Trophoblast cell (in vitro differentiated cells and primary cell): ENCODE measurements at places on chromosomes 6 and 20.

- DNase-seq = no peak
These were observed 732.1 kb downstream of the EPHA7 start for GRCh38 chr6:92687278-92687677.

DNA sequence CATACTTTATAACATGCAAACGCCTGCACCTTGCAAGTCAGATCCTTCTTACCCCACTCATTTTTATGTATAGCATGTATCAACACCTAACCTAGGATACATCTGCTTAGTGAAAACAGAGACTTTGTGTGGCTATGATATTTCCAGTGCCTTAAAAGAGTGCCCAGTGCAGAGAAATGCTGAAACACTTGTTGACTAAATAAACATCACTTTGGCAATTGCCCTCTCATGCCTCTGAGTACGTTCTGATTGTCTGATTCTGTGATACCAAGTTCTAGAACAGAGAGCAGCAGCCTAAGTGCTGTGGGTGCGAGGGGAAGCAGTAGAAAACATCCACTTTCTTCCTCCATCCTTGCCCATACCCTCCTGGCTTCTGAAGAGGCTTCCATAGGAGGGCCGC, 13.6 kb downstream of the PLEKHG1 start:
- DNase-seq = no peak

GRCh38 chr6:44233567-44234100, 10.2 kb downstream of the SLC29A1 start:
- no peak for DNase-seq

GRCh38 chr6:67009818-67010217, 1302.8 kb upstream of the EYS start:
- peak; percentile 18 for DNase-seq

- DNase-seq = no peak
These were observed 128.1 kb upstream of the AKAP12 start for GRCh38 chr6:151111670-151112069.

GRCh38 chr6:14547284-14547998, 429.9 kb downstream of the CD83 start:
- no peak for DNase-seq

DNA sequence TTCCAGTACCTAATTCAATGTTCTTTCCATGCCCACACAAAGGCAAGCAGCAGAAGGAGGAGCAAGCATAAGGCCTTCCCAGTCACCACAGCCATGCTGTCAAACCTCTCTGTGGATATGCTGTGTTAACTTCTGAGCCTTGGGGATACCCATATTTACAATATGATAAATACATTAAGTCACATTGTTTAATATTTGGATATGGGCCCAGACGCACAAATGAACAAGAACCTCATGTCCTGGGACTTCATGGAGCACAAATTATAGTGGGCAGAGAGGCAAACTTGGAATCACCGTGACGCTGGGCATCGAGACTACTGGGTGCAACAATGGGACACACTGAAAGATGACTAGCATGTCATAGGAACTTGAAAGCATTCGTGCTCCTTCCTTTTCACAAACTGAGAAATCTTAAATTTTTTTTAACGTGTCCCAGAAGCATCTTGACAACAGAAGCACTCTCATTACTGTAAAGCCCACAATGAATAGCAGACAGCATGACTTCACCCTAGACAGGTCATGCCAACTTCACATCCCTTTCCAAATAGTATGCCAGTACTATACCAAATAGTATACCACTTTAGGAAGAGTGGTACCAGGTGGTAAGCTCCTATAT, 16.0 kb downstream of the SOD2 start:
- DNase-seq = no peak

GRCh38 chr20:60882836-60883235, 369.2 kb upstream of the CDH4 start:
- no peak for DNase-seq

- no peak for DNase-seq
These were observed 152.7 kb upstream of the SYNDIG1 start for GRCh38 chr20:24316731-24317130.

DNA sequence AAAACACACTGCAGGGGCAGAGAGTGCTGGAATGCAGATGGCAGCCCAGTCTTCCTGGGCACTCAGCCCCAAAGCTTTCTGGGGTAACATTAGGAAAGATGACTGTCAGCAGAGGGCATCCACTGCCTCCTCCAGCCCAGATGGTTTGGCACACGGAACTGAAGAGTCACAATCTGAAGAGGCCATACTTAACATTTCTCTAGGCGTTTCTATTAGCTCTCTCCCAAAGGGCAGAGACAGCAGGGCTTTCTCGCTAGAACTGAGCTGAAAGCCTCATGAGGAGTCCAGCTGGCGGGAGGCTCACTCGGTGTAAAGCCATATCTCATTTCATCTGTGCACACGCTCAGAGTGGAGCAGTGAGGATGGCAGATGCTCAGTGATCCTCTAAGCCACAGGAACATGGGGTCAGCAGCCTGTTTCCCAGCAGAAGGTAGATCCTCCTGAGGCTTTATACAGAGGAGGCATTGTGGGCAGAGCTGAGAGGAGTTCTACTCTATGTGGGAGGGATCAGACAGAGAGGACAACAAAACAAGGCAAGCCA, 28.1 kb downstream of the ALDH8A1 start:
- DNase-seq = no peak

DNA sequence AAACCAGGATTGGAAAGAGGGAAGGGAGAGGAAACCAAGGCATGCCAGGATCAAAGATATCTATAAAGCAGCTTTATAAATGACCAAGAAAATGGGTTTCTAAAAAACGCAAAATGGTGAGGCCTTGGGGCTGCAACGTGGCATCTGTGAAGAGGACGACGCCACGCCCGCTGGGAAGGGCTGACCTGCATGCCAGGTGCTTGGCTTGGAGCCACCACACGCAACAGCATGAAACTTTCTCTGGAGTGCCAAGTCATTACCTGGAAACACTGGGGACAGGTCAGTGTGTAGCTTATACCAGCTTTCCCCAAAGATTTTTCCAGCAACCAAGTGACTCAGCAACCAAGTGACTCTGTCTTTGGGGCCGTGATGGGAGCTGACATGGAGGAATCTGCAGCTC, 82.5 kb downstream of the POPDC3 start:
- DNase-seq = no peak

DNA sequence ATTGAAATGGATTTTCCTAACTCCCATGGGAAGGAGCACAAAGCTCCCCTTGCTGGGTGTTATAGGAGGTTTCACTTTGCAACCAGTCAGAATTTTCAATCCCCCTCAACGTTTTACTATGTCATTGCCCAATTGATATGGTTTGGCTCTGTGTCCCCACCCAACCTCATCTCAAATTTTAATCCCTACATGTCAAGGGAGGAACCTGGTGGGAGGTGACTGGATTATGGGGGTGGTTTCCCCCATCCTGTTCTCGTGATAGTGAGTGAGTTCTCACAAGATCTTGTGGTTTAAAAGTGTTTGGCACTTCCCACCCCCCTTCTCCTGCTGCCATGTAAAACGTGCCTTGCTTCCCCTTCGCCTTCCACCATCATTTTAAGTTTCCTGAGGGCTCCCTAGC, 62.9 kb downstream of the ZMYND8 start:
- DNase-seq = no peak

DNA sequence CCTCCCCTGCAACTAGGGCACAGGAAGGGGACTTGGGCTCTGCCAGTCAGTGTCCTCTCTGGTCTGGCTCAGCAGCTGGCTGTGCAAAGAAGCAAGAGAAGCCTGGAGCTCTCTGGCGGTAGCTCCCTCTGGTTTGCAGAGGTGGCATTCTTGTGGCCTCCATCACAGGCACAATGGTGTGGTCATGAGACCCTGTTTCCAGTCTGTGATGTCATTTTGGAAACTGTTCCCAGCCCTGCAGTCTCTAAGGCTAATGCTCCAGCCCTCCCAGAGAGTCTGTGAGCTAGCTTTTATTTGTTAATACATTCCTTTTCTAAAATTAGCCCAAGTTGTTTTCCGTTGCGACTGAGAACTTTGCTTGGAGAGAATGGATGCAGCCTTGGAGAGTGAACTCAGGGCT, 69.5 kb upstream of the FOXQ1 start:
- DNase-seq = no peak

GRCh38 chr6:129713806-129714333, 3.9 kb upstream of the ARHGAP18 start:
- no peak for DNase-seq

- DNase-seq = no peak
These were observed 173.5 kb downstream of the SCP2D1 start for GRCh38 chr20:18986895-18987580.

DNA sequence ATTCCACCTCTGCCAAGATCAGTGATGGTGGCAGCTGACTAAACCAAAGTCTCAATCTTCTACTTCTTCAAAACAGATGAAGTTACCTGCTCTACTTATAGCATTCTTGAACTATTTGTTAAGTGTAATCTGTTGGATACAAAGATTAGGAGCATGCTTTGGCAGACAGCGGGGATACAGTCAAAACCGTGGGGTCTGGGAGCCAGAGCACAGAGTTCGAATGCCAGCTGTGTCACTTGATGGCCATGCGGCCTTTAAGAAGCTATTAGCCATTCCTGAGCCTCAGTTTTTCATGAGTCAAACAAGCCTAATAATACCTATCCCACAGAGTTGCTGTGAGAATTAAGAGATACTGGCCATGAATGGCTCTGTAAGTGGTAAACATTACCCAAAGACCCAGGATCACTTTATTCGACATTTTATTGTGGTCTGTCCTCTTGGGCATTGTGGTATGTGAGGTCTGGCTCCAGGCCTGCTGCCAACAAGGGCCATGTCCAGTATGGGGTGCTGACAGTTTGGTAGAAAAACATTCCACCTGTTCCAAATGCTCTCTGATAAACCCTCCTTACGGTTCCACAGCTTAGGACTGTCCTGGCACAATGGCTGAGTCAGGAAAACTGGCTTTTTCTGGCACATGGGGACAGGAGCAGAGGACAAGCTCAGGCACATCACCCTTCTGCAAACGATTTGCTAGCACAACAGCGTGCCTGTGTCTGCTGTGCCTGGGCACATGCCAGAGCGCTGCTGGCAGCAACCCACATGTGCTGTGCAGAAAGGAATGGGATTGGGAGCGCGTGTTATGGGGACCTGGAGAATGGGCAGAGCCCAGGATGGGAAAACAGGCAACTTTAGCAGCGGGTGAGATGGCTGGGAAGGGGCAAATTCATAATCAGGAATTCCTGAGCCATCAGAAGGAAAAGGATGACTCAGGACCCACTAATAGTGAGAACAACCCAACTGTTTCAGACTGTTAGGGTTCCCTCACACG, 15.7 kb upstream of the FAM83C start:
- no peak for DNase-seq

DNA sequence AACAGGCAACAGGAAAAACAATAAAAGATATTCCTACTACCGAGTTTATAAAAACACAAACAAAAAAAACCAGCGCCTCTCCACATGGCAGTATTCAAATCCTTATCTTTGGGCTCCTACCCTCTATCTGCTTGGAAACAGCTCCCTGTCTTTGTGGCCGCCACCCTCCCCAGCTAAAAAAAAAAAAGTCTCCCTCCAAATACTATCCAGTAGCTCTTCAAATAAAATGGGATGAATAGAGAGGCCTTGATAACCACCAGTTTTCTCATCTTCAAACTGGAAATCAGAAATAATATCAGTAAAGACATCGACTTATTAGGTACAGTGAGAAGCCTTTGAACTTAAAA, 96.2 kb downstream of the PSMG4 start:
- DNase-seq = no peak

- DNase-seq = no peak
These were observed 40.9 kb downstream of the OVOL2 start for GRCh38 chr20:18016772-18017171.

GRCh38 chr6:104186831-104187230, 672.9 kb downstream of the HACE1 start:
- peak; percentile 56 for DNase-seq

GRCh38 chr6:155949256-155949655, 493.6 kb upstream of the NOX3 start:
- no peak for DNase-seq

GRCh38 chr6:139367810-139368351, 6.6 kb downstream of the CITED2 start:
- DNase-seq = peak; percentile 37

- DNase-seq = no peak
These were observed 90.9 kb downstream of the DTD1 start for GRCh38 chr20:18678549-18679419.

GRCh38 chr20:3679749-3680700, 1.8 kb downstream of the ADAM33 start:
- no peak for DNase-seq

- no peak for DNase-seq
These were observed 6.2 kb upstream of the SGK1 start for GRCh38 chr6:134324141-134324540.

- peak; percentile 10 for DNase-seq
These were observed 420.1 kb upstream of the BTBD3 start for GRCh38 chr20:11497545-11497944.

- DNase-seq = no peak
These were observed 148.9 kb downstream of the NFATC2 start for GRCh38 chr20:51393571-51393970.

GRCh38 chr6:64310214-64310613, 674.6 kb downstream of the PHF3 start:
- no peak for DNase-seq

DNA sequence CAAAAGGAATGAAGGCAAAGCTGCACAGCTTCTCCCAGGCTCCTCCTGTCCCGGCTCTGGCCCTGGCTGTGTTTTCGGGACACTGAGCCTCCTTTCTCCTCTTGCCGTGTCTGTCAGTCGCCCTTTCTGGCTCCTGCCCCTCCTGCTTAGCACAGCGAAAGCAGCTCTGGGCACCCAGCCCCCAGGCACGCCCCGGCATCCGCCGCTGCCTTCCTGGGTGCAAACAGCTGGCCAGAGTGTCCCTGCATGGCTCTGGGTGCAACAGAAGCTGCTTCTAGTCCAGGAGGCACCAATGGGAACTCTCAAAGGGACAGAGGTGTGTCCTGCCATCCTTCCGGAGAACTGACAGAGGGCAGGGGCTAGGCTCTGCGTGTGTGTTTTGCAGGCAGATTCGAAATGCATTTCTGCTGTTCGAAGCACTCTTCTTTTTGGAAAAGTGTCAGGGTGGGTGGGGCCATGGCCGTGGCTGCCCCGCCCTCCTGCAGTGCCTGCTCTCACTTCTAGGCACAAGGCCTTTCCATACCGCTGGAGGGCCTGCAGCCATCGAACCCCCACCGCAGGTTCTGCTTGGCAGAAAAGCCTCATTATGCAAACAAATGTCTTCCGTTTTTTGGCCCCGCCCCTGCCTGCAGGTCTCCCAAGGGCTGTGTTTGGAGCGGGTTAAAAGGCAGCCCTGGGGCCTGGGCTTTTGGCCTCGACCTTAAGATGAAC, 15.5 kb downstream of the COL9A3 start:
- no peak for DNase-seq

DNA sequence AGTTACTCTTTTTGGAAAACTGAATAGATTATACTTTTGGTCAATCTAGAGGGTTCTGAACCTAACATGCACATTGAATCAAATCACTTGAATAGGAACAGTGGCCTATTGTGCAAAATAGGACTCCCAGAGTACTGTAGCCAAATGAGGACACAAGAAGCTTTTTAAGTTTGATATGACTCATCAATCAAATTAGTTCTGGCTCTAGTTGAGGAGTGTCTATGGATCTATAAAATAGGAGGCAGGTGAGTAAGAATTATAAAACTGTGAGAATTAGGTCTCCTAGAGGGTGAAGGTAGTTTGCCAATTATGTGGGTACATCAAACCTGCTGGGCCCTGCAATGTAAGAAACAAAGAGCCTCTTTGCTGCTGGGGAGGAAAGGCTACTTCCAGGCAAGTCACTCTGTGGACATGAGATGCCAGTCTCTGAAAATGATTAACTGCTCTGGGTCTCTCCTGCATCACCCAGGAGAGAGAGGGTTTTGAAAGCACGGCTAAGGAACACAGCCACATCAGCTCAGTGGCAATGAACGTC, 112.3 kb downstream of the RCAN2 start:
- DNase-seq = no peak

GRCh38 chr20:57188576-57189079, 77.8 kb downstream of the BMP7 start:
- DNase-seq = no peak

GRCh38 chr6:43742285-43742684, 27.7 kb upstream of the VEGFA start:
- no peak for DNase-seq
